ENCODE measurements at places on chromosomes 5 and 9.

DNA sequence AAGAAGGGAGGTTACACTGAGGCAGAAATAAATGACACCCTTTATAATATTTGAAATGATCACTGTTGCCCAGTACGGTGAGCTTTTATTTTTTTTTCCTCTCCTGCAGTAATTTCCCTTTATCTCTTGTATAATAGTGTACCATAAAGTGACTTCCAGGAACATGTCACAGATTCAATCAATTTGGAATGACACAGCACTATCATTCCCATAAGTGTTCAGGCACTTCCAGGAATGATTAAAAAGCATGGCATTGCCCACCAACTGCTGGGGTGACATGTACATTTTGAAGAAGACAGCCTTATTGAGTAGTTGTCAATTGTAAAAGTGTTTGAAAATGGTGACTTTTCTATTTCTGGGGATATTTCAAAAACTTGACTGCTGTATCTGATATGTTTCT lies 1700.9 kb upstream of the NUDT12 start:
- no peak for DNase-seq

- no peak for DNase-seq
These were observed 5.1 kb upstream of the TESK1 start for GRCh38 chr9:35599763-35600604.

DNA sequence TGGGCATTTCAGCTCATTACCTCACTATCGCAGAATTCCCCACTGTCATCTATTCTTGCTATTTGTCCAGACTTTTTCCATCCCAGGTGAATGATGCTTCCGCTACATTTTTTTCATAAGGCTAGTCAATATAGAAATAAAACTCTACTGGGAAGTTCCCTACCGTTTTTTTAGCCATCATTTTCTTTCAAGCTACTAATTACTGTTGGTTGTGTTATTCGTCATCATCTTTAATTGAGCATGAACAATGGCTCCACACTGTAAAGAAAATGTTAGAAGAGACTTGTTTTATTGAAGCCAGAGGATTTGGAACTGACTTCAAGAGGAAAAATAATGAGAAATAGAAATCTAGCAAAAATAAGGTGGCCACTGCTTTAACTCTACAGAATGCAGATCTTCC lies 265.0 kb downstream of the ZNF608 start:
- DNase-seq = no peak

- DNase-seq = no peak
These were observed 30.6 kb downstream of the CRHBP start for GRCh38 chr5:76983468-76983867.

DNA sequence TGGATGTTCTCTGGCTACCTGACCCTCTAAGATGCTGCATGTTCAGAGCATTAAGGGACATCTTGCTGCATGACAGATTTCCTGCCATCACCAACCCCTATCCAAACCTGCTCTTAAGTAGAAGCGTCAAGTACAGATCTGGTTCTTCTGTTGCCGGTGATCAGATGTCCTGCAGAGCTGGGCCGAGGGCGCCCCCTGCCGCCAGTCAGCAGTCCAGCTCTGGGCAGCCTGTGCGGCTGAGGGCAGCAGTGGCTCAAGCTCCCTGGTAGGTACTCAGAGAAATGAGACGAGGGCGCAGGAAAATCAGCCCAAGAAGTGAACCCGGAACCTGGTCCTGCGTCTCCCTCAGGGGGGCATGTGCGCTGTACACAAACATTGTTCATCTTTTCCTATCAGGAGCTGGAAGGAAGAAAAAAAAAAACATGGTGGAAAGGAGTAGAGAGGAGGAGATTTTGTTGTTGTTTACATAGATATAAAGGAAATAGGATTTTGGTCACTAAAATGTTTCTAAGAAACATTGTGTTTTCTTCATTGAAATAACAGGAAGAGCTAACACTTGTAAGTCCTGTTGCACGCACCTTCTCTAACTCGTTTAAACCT lies 95.8 kb downstream of the CFAP90 start:
- DNase-seq = peak; percentile 20

DNA sequence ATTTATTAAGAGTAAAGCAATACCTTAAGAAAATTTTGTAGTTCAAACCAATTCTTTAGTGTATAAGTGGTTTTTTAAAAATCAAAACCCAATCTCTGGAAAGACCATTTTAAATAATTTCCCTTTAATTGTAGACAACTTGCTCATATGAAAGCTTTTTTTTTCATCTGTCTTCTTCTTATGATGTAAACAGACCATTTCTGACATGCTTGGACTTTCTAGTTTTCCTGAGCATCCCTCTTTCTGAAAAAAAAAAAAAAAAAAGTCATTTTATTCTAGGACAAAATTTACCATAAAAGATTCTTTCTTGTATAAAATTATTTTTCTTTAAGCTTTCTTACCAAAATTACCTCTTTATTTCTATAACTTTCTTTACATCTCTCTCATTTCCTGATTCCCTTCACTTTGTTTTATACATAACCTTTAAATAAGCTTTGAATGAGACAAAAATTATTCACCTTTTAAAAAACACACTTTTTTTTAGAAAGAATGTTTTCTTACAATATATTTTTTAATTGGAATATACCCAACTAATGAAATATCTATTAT lies 67.5 kb downstream of the COL15A1 start:
- DNase-seq = no peak

- DNase-seq = no peak
These were observed 76.7 kb upstream of the STXBP1 start for GRCh38 chr9:127535396-127535795.

DNA sequence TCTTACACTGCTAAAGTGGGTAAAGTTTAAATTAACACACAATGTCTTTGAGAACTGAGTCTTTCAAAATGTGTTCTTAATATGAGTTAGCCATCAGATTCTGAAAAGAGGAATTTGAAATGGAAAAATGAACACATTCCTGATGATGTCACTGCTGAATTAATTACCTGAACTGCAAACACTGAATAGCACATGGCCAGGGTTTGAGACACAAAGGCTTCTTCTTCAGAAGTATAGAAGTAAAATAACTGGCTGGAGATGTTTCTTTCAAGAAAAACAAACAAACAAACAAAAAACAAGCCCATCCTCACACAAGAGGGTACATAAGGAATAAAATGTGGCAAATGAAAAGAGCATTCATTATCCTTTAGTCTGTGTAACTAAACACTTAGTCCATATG lies 7.1 kb downstream of the GLIS3 start:
- DNase-seq = no peak

- no peak for DNase-seq
These were observed 17.5 kb downstream of the UBE2QL1 start for GRCh38 chr5:6465831-6466790.

- no peak for DNase-seq
These were observed 8.8 kb upstream of the FCN2 start for GRCh38 chr9:134871697-134872340.

- DNase-seq = no peak
These were observed 38.7 kb downstream of the G3BP1 start for GRCh38 chr5:151810449-151810848.

- peak; percentile 15 for DNase-seq
These were observed 10.6 kb downstream of the GRIN3A start for GRCh38 chr9:101727612-101728524.

DNA sequence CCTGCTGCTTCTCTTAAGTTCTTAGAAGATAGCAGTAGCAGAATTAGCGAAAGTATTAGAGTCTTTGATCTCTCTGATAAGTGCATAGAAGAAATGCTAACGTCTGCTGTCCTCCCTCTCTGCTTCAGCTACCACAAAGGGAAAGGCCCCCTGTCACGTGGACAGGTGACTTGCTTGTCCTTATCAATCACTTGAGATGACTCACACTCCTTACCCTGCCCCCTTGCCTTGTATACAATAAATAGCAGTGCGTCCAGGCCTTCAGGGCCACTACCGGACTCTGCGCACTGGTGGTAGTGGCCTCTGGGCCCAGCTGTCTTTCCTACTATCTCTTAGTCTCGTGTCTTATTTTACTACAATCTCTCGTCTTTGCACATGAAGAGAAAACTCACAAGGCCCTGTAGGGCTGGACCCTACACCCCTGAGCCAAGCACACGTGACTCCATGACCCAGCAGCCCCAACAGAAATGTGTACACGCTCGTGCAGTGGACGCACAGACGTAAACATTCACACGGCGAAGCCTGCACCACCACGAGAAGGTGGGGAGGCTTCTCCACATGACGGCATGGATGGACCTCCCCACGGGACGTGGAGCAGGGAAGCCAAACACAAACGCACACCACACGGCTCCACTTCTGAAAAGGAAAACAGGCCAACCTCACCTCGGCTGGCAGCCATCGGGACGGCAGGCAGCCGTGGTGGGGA lies 38.3 kb downstream of the PNPLA7 start:
- DNase-seq = no peak

DNA sequence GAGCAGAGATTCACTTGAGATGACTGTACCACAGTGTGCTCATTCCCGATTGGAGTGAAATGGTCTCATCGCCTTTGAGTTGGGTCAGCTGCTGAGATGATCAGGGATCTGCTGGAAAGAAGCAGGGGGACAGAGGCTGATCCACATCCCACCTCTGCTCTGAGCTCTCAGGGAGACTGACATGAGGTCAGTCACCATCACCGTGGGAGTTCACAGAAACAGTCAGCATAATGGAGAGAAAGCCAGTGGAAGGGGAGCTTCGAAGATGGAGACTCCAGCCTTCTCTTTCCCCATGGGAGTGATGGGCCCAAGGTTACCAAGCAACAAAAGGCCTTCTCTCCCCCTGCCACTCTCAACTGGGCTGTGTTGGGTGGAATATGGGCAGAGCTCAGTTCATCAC lies 276.4 kb downstream of the CDK5RAP2 start:
- DNase-seq = no peak

- no peak for DNase-seq
These were observed 161.5 kb upstream of the NR4A3 start for GRCh38 chr9:99660191-99660636.

DNA sequence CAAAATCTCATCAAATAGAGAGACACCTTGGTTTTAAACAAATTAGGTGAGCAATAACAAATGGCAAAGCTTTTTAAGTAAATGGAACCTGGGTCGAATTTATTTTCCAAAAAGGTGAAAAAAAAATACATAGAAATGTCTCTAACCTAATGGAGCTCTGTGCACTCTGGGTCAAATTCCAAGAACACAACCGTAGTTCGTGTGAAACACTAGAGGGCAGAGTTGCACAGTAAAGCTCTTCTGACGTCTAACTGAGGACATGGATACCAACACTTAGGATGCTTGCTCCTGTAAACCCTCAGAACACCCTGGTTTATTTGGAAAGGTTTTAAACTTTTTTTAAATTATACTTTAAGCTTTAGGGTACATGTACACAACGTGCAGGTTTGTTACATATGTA lies 18.9 kb downstream of the MARCHF11 start:
- DNase-seq = peak; percentile 74

GRCh38 chr5:122156724-122157325 lies 27.5 kb downstream of the ZNF474 start:
- peak; percentile 43 for DNase-seq

- no peak for DNase-seq
These were observed 845.2 kb upstream of the CDH10 start for GRCh38 chr5:25489834-25490538.

DNA sequence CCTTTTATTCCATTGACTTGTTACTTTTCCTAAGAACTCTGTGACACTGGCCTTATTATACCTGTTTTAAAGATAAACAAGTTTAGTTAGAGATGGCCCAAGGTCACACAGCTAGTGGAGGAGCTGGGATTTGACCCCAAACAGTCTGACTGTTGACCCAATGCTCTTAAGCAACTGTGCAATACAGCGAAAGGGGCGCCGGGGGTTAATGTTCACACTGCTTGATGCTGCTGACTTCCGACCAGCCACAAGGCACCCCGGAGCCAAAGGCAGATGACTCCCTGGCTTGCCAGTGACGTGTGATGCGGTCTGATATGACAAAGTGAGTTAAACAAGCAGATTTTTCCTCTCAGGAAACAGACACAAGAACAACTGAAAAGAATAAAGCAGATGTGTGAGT lies 23.9 kb downstream of the PIK3R1 start:
- DNase-seq = no peak

GRCh38 chr5:131571669-131572168 lies 63.3 kb downstream of the RAPGEF6 start:
- no peak for DNase-seq

GRCh38 chr5:157671592-157672330 lies 428 bp downstream of the C5orf52 start:
- no peak for DNase-seq

DNA sequence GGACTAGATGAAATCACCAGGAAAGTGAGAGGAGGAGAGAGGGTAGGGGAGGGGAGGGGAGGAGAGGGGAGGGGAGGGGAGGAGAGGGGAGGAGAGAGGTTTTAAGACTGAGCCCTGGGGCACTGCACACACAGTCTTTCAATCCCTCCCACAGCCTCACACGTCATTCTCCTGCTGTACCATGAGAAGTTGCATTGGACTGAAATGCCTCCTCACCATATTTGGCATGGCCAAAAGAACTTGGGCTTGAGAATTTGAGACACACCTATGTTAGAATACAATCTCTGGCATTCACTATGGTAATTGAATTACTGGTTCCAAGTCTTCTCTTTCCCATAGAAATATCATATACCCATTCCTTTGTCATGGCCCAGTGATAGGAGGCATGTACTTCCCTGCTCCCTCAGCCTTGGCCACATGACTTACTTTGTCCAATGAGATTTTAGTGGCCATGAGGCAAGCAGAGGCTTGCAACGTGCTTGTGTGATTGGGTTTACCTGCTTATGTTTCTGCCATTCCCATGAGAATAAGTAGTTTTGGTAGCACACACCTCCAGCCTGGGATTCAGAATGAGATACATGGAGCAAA lies 133.3 kb upstream of the SMARCA2 start:
- DNase-seq = no peak

DNA sequence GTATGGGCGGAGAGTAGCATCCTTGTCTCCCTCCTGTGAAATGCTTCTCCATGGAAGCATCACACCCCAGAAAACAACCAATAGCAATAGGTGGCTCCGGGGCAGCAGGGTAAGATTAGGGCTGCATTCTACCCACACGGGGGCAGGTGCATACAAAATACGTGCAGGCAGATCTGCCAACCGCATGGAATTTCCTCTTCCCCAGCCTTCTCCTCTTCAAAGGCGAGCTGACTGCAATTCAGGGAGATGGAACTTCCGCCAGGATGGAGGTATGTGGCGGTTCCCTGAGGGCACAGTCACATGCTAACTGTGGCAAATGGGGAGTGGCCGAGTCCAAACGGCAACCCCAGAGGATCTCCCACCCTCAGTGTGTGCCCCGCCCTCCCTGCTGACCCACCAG lies 81.5 kb downstream of the LMNB1 start:
- DNase-seq = no peak

DNA sequence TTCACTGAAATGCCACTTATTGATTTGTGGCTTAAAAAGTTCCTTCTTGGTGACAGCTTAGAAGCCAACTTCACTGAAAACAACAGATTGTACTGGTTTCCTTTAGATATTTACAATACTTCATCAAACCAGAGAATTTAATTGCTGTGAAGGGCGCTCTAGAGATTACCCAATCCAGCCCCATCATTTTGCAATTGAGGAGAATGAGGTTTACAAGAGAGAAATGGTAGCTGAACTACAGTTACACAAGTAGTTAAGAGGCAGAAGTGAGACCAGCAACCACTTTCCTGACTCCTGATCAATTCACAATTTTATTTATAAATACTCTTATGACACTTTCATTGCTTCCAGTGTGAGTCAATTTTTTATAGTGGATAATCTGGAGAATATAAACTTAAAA lies 103.5 kb upstream of the APC start:
- no peak for DNase-seq

All from NCI-H446 treated with DMSO at 0.1 percent for 48 hours (cell line).